ENCODE measurements at places on chromosomes 16 and 17. TPM values are rescaled to one million over a fixed set of nuclear protein-coding genes. Genes with fewer than 3 reads are reported as not detected.

DNA sequence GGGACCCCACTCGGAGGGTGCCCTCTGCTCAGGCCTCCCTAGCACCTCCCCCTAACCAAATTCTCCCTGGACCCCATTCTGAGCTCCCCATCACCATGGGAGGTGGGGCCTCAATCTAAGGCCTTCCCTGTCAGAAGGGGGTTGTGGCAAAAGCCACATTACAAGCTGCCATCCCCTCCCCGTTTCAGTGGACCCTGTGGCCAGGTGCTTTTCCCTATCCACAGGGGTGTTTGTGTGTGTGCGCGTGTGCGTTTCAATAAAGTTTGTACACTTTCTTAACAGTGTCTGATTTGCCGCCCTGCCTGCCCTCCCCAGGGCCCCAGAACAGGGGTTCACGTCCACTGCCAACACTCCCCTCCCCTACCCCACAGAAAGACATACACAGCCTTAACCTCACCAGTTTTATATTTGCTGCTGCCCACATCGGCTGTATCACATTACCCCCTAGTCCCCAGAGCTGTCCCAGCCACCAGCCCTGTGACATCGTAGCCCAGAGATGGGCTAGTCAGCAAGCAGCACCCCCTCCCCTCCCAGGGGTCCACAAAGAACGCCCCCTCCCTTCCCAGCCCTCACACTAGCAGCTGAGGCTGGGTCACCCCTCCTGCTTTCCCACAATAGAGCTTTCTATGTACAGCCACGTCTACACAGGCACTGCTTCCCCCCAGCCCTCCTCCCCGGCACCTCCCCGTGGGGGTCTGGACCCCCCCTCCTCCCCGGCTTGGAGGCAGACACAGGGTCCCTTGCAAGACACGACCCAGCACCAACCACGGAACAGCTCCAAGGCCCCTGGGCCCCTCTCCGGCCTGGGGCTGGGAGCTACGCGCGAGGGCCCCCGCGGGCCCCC, 7.9 kb downstream of the GRN start:
- H3K4me1 ChIP-seq = no peaks in the 10 kb centered on the region
- DNase-seq = no peak
- H3K27ac ChIP-seq = no peak overlapping the region
- no peaks in the 10 kb centered on the region for H3K27me3 ChIP-seq

Gene TEKT5
- 0.21 TPM for total RNA-seq

- no peaks in the 10 kb centered on the region for H3K27me3 ChIP-seq
- H3K27ac ChIP-seq = no peak overlapping the region
- H3K4me3 ChIP-seq = no peak overlapping the region
- no peaks in the 10 kb centered on the region for H3K36me3 ChIP-seq
- no peaks in the 10 kb centered on the region for H3K4me1 ChIP-seq
- DNase-seq = no peak
Measured at GRCh38 chr17:56203430-56203829, 50.2 kb downstream of the ANKFN1 start.

- no peak overlapping the region for H3K27ac ChIP-seq
- no peak overlapping the region for H3K4me3 ChIP-seq
- H3K27me3 ChIP-seq = no peaks in the 10 kb centered on the region
- no peaks in the 10 kb centered on the region for H3K4me1 ChIP-seq
Measured at GRCh38 chr16:65716737-65717700, 595.2 kb upstream of the CDH11 start.

DNA sequence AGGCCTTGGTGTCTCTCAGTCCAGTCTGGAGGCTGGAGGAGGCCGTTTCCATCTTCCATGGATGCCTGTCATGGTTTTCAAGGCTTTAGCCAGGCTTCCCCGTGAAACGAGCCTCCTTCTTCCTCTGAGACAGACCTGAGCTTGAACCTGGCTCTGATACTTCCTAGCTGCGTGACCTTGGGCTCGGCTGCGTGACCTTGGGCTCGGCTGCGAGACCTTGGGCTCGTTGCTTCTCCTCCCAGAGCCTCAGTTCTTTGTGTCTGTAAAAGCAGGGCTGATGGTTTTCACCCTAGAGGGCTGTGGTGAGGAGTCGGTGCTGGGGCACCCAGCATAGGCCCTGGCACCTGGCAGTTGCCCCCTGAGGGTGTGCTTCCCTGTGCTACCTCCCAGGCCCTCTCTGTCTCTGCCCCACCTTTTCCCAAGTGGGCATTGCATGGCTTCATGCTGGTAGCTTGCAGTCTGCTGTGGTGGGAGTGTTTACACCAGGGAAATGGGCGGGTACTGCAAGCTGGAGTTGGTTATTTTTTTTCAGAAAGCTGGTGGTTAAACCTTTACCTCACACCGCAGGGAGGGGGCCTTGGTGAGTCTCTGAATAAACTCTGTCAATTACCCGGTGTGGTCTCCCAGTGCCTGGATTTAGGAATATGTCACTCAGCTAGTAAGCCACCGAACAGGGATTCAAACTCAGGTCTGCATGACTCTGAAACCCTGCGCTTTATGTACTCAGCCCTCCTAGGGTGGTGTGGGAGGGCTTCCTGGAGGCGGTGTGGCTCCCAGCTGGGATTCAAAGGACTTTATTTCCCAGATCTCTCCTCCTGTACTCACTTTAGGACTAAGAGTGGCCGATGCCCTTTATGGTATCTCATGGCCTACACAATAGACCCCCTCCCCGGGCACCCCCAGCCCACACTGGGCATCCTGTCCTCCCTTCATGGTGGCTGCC, 129.0 kb upstream of the CIBAR2 start:
- H3K27me3 ChIP-seq = peaks cover 6% of the 10 kb centered on the region
- H3K27ac ChIP-seq = no peak overlapping the region
- no peak for DNase-seq
- no peak overlapping the region for H3K4me3 ChIP-seq
- no peaks in the 10 kb centered on the region for H3K4me1 ChIP-seq

Gene CCL7
- total RNA-seq = 0.72 TPM

- no peak overlapping the region for H3K27ac ChIP-seq
- no peak for DNase-seq
- no peaks in the 10 kb centered on the region for H3K27me3 ChIP-seq
- H3K36me3 ChIP-seq = no peaks in the 10 kb centered on the region
- H3K4me3 ChIP-seq = no peak overlapping the region
Measured at GRCh38 chr17:43094129-43094835, 30.9 kb downstream of the BRCA1 start.

DNA sequence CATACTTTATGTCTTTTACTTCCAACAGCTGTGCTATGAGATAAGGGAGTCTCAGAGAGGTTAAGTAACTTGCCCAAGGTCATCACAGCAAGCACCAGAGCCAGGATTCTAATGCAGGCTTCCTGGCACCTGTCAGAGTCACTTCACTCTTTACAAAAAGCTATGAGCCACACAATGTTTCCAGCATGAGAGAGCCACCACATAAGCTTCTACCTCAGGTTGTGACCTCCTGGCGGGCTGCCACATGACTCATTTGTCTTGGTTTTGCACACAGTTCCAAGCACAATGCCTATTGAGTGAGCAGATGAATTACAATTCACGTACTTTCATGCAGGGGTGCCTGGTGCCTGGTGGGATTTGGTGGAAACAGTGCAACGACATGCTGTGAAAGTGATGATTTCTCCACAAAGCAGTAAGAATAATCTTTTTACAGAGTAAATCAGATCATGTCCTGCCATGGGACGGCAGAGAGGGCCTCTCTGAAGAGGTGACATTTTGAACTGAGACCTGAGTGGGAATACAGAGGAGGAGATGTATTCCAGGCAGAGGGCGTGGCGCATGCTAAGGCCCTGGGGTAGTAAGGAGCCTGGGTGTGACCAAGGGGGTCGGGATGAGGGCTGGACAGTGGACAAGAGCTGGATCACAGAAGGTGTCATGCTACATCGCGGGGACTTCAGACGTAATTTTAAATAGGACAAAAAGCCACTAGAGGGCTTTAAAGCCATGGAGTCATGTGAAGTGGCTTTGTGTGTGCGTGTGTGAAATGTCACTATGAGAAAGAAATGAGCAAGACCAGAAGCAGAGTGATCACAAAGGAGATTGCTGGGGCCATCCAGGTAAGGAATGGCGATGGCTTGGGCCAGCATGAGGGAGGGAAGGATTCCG, 53.4 kb downstream of the CACNG3 start:
- no peaks in the 10 kb centered on the region for H3K27me3 ChIP-seq
- no peak for DNase-seq
- no peak overlapping the region for H3K4me3 ChIP-seq
- H3K36me3 ChIP-seq = no peaks in the 10 kb centered on the region
